ENCODE measurements at places on chromosomes 5 and 9.

DNA sequence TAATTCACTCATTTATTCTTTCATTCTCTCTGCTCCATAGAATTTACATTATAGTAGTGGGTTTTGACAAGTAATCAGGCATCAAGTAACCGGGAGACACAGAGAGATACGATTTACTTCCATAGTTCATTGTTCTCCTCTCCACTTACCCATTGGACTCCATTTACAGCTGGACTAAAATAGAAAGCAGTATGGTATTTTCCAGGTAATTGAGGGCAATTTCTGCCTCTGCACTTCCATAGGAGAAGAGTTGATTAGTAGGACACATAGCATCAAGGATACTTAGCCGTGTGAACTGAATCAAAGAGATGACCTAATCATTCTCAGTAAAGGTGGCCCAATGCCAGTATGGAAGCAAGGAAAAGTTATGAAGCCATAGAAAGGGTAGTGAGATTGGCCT is 244.4 kb downstream of the COX7C start:
- DNase-seq = no peak

DNA sequence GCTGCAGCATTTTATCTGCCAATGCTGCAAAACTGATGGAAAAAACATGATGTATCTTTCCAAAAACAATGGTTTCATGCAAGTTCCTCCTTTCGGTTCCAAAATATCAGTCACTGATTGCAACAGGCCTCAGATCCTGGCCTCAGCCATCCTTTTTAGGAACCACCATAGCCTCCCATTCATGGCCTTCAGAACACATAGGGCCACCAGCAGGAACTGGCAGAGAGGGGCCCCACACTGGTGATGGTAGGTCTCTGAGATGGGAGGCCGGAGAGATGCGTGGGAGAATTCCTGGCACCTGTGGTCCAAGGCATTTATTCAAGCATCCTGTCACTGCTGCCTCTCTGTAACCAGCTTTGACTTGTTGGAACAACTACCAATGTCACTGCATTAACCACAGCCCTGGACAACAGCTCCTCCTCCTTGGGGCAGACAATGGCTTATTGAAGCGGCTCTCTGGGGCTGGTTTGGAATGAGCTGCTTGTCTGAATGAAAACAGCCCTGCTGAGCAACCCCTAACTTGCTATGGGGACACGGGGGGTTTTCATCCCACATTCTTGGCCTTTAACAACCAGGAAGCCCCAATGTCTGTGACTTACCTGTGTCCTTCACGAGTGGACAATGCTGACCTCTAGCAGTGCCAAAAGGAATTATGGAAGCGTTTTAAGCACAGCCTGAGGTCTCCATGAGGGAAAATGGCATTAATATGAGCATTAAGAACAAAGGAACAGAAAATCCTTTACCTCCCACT is 108.1 kb downstream of the LHFPL2 start:
- DNase-seq = no peak

DNA sequence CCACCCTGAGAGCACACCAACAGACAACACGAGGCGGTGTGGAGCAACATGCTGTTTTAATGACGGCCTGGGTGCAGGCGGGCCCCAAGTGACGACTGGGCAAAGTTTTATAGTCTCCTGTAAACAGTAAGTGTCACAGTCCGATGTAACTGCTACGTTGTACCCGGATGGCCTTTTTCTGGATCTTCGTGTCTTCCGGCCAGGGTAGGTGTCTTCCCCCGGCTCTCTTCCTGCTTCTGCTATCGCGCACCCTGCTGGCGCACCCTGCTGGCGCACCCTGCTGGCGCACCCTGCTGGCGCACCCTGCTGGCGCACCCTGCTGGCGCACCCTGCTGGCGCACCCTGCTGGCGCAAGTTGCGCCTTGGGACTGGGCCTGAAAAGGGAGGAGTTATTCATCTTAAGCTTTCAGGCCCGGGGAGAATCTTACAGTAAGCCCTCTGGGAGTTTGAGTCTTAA is 143.0 kb upstream of the TARS1 start:
- DNase-seq = peak; percentile 5

DNA sequence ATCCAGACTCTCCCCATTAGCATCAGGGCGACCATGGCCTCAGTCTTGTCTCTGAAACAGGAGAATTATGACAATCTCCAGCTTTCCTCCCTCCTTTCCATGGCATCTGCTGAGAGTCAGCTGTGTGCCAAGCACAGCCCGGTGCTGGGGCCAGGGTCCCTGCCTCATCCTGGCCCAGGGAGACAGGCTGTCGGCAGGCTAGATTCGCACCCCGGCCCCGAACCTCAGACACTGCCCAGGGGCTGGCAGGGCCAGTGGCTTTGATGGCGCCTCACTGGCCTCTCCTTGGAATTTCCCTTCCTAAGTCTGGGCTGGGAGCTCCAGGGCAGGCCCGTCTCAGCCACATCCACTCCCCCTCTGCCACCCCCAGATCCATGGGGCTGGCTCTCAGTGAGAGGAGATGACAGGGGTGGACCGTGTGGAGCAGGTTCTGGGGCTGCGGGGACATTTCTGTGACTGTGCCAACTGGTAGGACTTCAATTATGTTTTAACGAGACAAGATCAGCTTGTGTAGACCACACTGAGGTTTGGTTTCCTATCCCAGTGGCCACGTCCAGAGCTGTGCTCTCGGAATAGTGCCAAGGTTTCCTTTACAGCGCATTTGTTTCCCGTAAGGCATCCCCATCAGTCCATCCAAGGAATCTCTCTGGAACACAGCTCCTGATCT is 15.5 kb downstream of the FAM163B start:
- DNase-seq = no peak

- DNase-seq = peak; percentile 65
Observed at GRCh38 chr9:133153227-133154096, 10.3 kb downstream of the GBGT1 start.

DNA sequence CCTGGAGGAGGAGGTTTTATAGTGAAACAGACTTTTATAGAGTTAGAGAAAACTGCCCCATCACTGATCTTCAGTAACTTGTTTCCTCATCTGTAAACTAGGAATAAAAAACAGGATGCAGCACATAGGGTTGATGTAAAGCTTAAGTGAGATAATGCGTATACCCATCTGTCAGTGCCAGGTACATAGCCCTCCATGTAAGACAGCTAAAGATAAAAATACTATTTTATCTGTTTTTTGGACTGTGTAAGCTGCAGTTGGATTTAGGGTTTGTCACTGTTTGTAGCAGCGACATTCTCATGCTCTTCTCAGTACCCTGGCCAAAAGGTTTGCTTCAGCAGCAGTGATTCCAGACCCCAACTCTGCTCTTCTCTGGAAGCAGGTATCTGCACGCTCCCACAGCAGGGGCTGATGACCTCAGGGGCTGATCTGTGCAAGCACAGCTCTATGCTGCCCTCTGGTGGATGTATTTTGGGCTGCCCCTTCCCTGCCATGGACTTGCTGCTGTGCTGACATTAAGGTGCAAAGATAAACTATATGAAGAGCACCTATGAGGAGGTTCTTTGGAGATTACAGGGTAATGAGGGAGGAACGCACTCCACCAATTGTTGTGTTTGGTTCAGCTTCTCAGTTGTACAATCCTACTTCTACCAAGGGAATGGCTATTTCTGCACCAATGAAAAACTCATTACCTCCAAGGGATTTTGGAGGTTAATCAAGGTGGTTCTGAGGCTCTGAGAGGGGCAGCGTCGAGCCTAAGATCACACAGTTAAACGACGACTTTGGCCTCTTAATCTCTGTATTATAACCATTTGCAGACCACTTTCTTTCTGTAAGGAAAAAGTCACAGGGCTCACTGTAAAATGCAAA is 13.1 kb downstream of the HMHB1 start:
- peak; percentile 86 for DNase-seq

DNA sequence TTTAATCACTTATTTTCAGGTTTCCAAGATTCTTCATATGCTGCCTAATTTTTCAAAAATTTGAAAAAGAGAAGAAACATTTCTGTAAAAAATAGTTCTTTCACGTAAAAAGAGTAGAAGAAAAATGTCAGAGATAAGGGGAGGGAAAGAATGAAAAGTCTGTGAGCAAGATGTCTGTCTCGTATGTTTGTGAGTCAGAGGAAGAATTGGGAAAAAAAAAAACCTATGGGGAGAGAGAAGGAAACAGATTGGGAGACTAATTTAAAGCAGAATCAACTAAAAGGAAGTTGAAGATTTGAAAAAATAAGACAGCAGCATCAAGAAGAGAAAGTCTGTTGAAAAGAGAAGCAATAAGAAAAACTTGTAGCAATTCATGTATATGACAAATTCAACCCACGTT is 456.3 kb downstream of the HINT1 start:
- DNase-seq = no peak

DNA sequence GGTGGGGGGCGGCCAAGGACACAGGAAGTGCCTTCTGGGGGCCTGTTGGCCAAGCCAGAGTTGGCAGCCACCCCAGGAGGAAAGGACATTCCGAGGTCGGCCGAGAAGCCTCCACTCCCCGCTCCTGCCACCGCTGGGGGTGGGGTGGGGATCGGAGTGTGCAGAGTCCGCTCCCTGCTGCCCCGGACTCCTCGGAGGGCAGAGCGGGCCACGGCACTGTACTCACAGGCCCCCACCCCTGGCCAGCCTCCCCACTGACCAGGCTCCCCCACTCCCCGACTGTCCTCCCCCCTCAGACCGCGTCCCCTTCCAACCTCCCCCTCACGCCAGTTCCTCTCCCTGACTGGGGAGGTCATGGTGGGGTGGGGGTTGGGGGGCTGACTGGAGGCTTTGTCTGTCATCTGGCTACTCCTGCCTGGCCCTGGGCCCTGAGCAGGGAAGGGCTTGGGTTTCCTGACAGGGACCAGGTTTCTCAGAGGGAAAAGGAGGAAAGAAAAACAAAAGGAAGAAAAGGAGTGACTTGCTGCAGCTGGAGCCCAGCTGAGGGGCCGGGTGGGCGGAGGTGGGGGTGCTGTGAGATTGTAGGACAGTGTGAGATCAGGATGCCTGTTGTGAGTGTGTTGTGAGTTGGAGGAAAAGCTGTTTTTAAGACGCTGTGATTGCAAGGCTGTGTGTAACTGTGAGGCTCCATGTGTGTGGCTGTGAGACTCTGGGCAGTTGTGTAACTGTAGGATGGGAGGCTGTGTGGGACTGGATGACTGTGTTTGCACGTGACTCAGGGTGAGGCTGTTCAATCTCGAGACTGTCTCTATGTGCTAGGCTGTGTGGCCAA is 29.7 kb downstream of the CNTFR start:
- no peak for DNase-seq

DNA sequence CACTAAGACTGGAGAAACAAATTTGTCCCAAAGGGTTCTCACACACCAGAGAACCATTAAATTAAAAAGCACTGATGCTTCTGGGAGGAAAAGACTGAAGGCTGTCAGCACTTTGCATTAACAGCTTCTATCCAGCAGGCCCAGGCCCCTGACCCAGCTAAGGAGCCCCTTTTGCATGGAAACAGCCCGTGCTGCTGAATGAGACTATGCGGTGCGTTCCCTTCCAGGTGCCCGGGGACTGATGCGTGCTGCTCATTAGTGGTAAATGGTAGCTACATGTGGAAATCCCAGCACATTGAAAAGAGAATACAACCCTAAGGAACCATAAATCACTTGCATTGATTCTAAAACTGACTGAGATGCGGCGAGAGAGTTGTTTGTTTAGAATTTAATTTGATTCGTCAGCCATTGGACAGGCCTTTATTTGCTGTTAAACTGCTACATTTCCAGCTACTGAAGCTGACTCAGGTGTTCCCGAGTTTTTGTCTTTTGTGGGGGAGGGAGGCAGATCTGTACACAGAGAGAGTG is 351.0 kb upstream of the SLC24A2 start:
- DNase-seq = no peak

GRCh38 chr9:71446106-71446472 is 322.2 kb downstream of the CEMIP2 start:
- DNase-seq = no peak

DNA sequence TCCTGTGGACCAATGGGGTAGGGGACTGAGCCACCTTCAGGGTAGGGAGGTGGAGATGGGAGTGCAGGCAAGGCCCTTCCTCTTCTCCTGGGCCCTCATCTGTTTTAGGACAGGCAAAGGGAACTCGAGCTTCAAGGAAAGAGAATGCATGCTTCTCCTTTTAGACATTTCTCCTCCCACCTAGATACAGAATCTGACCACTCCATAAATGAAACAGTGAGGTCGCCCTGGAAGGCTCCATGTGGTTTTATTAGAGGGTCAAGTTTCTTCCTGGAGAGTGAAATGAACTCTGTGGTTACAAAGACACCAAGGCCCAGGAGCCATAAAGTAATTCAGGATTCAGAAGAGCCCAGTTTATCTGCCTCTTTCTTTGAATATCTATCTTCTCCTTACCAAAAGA is 14.9 kb downstream of the LHFPL2 start:
- no peak for DNase-seq

- peak; percentile 96 for DNase-seq
Observed at GRCh38 chr9:132181796-132182313, 20.0 kb downstream of the NTNG2 start.

DNA sequence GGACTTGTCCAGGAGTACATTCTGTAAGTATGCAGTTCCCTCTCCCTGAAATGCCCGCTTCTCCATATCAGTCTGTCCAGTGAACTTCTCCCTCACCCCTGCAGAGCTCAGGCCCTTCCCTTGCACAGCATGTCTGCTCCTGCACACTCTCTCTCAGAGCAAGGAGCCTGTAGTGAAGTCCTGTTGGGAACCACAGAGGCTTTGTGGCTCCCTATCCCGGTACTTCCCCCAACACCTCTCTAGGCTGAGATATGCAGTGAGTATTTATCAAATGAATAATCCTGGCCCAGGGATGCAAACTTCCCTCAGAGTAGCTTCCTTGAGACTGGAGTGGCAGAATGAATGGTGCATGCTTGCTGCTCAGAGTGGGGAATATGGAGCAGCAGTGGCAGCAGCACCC is 48.8 kb downstream of the POC5 start:
- no peak for DNase-seq

- DNase-seq = no peak
Observed at GRCh38 chr9:875119-875962, 33.8 kb downstream of the DMRT1 start.

All from BE2C (cell line).